ENCODE measurements at places on chromosomes 16 and 17.

- peak; percentile 7 for DNase-seq
Observed at GRCh38 chr16:47449788-47450187, 11.1 kb downstream of the ITFG1 start.

DNA sequence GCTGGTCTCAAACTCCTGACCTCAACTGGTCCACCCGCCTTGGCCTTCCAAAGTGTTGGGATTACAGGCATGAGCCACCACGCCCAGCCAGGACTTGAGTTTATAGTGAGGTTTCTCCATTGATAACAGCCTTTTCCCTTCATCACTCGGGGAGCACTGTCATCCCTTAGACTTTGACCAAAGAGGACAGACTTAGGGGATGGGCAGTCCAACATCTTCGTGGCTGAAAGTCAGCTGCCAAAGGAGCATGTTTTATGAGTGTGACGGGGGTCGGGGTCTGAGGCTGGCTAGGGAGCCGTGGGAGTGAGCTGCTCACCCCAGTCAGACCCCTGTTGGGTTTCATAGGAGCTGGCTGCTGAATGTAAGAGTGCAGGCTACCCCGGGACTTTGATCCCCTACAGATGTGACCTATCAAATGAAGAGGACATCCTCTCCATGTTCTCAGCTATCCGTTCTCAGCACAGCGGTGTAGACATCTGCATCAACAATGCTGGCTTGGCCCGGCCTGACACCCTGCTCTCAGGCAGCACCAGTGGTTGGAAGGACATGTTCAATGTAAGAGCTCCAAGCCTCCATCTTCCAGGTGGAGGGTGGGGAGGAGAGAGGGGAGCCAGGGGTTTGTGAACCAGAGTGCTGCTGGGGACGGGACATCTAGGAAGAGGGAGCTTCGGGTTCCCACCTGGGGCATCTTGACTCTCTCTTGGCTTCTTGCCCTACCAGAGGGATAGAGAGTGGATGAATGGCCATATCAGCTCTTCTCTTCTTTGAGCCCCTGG is 3.1 kb downstream of the DHRS11 start:
- no peak for DNase-seq

GRCh38 chr17:5557485-5557884 is 26.8 kb downstream of the NLRP1 start:
- peak; percentile 83 for DNase-seq

GRCh38 chr17:62723842-62724241 is 84.3 kb downstream of the MARCHF10 start:
- DNase-seq = peak; percentile 15

DNA sequence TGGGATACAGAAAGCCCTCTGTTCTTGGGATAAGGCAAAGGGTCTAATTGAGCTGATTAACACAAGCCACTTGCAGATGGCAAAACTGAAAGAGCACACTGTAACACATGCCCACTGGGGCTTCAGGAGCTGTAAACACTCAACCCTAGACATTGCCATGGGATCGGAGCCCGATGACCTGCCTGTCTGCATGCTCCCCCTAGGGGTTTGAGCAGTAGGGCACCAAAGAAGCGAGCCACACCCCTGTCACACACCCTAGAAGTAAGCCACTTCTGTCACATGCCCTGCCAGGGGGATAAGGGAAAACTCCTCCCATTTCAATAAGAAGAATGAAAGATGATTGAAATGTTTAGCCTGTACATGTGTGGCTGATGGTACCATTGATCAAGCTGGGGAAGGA is 81.3 kb upstream of the IRX6 start:
- no peak for DNase-seq

DNA sequence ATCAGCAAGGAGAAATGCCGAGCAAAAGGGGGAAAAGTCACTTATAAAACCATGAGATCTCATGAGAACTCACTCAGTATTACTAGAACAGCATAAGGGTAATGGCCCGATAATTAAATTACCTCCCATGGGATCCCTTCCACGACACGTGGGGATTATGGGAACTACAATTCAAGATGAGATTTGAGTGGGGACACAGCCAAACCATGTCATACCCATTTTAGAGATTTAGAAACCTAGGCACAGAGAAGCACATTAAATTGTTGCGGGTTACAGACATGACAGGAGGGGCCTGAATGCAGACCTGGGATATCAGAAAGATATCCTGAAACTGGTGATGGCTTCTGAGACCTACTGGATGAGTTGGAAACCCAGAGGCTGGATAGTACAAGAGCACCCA is 20.1 kb downstream of the ARHGAP17 start:
- no peak for DNase-seq

DNA sequence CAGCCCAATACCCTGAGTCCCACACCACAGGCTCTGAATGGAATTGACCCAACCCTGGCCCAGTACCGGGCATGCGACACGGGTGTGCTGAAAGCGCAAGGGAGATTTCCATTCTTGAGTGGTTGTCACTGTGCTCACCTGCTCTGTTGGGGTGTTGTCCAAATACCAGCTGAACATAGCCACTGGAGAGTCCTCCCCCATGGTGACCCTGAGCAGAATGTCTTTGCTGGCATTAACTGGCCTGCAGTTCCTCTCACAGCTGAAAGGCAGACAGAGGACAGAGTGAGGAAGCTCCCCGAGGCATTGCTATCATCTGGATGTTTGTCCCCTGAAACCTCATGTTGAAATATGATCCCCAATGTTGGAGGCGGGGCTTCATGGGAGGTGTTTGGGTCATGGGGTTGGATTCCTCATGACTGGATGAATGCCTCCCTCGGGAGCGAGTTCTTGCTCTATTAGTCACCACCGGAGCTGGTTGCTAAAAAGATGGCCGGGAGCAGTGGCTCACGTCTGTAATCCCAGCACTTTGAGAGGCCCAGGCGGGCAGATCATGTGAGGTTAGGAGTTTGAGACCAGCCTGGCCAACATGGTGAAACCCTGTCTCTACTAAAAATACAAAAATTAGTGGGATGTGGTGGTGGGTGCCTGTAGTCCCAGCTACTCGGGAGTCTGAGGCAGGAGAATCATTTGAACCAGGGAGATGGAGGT is 57.3 kb upstream of the BCO1 start:
- peak; percentile 99 for DNase-seq

GRCh38 chr17:75417054-75417580 is 11.6 kb upstream of the GRB2 start:
- DNase-seq = no peak

- DNase-seq = no peak
Observed at GRCh38 chr16:24538756-24539294, 541 bp upstream of the RBBP6 start.

DNA sequence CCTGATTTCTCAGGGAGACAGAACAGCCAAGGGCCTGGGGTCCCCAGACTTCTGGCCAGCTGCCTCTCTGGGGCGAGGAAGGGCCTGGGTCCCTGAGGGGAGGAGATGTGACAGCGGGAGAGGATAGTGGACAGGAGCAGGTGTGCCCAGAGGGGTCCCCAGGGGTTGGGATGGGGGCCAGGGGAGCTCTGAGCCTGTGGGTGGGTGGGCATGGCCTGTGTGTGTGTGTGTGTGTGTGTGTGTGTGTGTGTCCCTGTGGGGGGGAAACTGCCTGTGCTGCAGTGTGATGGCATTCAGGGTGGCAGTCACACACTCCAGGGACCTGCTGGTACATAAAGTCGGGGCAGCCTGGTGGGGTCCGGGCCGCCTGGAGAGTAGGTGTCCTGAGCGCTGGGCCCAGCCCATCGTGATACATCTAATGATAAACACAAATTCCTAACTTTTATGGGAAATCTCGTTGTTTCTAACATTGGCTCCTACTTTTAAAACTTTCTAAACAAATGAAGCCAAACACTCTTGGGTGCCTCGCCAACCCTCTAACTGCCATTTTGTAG is 1.4 kb downstream of the ITGB4 start:
- no peak for DNase-seq

Data from EH (cell line).